ENCODE measurements at places on chromosomes 6 and 20.

- no peak for DNase-seq
Observed at GRCh38 chr6:10495029-10495428, 26.1 kb upstream of the GCNT2 start.

GRCh38 chr6:133973109-133973971 lies 20.3 kb downstream of the TBPL1 start:
- peak; percentile 79 for DNase-seq

DNA sequence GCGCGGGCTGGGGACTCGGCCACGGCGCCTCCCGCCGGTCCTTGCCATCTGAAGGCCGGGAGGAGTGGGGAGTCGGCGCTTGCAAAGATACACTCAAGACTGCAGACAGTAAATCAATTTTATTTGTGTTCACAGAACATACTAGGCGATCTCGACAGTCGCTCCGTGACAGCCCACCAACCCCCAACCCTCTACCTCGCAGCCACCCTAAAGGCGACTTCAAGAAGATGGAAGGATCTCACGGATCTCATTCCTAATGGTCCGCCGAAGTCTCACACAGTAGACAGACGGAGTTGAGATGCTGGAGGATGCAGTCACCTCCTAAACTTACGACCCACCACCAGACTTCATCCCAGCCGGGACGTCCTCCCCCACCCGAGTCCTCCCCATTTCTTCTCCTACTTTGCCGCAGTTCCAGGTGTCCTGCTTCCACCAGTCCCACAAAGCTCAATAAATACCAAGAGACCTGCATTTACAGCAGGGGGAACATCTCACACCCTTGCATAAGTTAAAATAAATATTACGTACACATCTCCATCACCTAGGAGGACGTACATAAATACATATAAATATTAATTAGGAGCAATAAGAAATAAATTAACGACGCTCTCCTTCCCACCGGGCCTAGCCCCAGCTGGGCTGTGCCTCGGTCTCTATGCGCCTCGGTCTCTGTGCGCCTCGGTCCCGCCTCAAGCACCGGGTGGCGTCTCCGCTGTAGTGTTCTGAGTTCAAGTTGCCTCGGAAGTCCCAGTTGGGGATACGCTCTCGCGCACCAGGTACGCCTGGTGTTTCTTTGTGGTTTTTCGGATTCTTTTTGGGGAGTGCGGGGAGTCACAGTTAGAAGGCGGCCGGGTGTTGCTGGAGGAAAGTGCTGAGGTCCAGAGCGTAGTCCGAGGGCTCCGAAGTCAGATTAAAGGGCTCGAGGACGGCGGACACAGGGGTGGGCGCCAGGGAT lies 889 bp upstream of the FLOT1 start:
- DNase-seq = peak; percentile 45

DNA sequence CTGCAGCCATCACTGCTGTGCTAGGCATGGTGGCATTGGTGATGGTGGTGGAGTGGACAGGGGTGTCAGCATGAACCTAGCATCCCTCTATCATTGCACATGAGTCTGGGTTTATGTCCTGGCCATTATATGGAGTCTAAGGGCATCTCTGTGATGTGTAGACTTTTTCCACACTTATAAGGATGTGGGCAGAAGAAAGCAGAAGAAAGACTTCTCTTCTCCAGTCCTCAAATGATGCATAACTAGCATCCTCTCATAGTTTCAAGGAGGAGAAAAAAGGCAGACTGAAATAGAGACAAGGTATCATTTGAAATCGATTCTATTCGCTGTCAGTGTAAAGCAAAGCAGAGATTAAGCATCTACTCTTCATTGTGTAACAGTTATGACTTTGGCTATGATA lies 140.0 kb upstream of the ATXN1 start:
- DNase-seq = no peak

GRCh38 chr6:168865-169455 lies 123.3 kb upstream of the DUSP22 start:
- DNase-seq = peak; percentile 75

DNA sequence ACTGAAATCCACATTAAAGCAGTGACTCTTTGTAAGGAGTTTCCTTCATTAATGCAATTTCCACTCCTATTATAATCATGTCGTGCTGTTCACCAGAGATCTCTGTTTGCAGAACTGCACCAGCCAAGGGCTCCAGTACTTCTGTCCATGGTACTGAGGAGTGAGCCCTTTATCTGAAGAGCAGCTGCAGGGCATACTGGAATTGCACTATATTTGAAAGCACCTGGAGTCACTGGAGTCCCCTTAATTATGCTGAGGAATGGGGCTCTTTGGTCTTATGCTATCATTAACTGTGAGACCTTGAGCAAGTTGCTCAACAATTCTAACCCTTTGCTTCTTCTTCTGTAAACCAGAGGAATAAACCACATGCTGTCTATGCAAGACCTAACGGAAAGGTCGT lies 61.7 kb upstream of the NUP153 start:
- DNase-seq = peak; percentile 33

GRCh38 chr6:110250838-110251237 lies 70.6 kb downstream of the CDC40 start:
- no peak for DNase-seq

GRCh38 chr6:88493717-88494116 lies 327.6 kb upstream of the CNR1 start:
- no peak for DNase-seq
